ENCODE measurements at places on chromosomes 11 and 22. TPM values are rescaled to one million over a fixed set of nuclear protein-coding genes. Genes with fewer than 3 reads are reported as not detected.

Gene FOLR3
- 1.7 TPM for polyA plus RNA-seq

Gene TMEM191C
- 2.1 TPM for polyA plus RNA-seq

DNA sequence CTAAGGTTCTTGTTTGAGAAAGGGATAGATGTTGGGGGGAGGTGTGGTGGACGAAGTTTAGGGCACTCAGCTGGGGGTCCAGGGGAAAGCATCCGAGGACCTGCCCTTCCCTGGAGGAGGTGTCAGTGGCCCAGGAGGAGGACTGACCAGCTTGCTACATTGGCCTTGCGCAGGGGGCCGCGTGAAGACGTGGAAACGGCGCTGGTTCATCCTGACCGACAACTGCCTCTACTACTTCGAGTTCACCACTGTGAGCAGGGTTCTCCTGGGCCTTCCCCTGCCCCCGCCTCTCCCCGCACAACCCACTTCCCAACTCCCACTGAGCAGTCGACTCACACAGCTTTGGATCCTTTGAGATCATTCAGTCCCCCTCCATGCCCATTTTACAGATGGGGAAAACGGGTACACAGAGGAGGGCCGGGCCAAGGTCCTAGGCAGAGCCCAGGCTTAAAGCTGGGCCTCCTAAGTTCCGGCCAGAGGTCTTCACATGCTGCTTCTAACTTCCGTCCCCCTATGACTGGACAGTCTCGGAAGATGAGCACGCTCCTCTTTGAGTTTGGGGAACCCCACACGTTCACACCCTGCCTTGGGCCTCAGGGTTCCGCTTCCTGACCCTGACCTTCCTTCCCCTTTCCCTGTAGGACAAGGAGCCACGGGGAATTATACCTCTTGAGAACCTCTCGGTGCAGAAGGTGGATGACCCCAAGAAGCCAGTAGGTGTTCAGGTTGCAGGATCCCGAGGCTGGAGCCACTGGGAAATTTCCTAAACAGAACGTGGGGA is 28.7 kb downstream of the CYTH4 start:
- no peak for DNase-seq

DNA sequence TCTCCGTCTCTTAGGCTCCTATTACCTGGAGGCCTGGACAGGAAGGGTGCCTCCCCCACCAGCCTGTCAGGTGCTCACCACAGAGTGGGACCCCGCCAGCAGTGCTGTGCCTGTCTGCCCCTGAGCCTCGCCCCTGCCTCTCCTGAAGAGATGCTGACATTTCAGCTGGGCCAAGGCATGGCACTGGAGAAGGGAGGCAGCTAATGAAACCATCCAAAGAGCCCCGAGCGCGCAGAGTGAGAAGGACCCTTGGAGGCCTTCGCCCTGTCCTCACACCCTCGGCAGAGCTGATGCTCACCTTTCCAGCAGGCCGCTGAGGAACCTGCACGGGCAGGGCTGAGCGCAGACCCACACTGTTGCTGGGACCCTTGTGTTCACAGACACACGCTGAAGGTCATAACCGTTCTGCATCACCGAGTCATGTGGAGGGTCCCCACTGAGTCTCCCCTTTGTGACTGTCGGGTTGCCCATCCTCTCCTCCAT is 2.1 kb upstream of the LRFN4 start:
- DNase-seq: no peak

Gene POU2AF1
- 1.1 TPM for polyA plus RNA-seq

- DNase-seq: no peak
Measured at GRCh38 chr11:131662317-131662972, 292.0 kb downstream of the NTM start.

- DNase-seq: no peak
Measured at GRCh38 chr11:131815590-131815989, 445.2 kb downstream of the NTM start.

DNA sequence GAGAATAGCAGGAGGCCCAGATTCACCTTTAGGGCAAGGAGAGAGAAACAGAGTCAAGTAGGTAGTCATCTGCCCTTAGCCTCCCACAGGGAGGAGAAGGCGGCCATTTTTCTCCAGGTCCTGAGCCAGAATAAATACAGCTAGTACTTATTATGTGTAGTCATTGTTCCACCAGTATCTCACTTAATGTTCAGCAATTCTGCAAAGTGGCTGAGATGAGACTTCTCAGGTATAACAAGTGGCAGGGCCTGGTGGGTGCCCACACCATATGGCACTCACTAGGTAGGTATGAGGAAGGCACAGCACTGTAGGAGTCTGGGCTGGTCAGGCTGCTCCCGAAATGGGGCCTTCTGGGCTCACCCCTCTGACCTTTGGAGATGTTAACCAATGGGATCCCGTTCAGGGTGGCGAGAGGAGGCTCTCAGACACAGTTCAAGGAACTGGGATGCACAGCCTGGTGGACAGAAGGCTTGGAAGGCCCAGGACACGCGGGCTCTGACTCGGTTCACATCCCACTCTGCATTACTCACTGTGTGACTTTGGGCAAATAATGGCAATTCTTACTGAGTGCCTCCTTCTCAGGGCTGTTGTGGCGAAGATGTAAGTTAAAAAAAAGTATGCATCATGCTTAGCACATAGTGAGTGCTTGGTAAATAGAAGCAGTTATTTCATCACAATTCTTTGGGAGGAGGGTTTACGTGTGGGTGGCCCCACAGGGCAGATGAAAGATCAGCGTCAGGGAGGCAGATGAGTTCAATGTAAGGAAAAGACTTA is 25.1 kb downstream of the RTN4RL2 start:
- no peak for DNase-seq

DNA sequence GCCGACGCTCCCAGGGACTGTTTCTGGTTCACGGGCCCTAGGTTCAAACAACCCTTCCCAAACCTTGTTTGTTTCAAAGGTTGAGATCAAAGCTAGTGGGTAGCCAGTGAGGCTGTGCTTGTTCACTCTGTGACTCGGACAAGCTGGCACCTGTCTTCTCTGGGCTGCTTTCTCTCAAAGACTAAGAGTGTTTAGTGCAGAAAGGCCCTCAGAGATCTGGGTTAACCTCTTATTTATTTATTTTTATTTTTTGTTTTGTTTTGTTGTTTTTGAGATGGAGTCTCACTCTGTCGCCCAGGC is 13.0 kb upstream of the MALAT1 start:
- DNase-seq: no peak

GRCh38 chr11:12133547-12134235 is 23.3 kb downstream of the MICAL2 start:
- no peak for DNase-seq

- DNase-seq: no peak
Measured at GRCh38 chr22:19957445-19957844, 15.8 kb upstream of the TXNRD2 start.

Gene HSPB2
- polyA plus RNA-seq: 10.9 TPM

- DNase-seq: no peak
Measured at GRCh38 chr22:23922921-23923320, 28.7 kb downstream of the MIF start.

GRCh38 chr11:74780248-74781005 is 31.8 kb downstream of the RNF169 start:
- DNase-seq: no peak

Gene F2
- polyA plus RNA-seq: 0.09 TPM

Gene SLC43A1
- 16.8 TPM for polyA plus RNA-seq

Gene MPEG1
- 12.0 TPM for polyA plus RNA-seq

DNA sequence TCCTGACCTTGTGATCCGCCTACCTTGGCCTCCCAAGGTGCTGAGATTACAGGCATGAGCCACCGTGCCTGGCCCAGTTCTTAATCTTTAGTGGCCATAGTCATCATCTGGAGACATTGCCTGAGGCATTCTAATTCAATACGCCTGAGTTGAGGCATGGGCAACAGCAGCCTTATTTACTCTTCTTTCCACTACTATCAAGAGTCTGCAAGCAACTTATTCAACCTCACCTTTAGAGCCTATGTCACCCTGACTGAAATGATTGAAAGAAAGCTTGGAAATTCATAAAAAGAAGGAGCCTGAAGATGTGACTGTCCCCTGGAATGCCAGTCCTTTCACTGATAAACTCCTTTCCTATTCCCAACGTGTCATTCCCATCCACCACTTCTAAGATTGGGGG is 15.8 kb upstream of the PAFAH1B2 start:
- no peak for DNase-seq

GRCh38 chr11:65630215-65630614 is 7.7 kb upstream of the SIPA1 start:
- DNase-seq: no peak

Gene OPCML
- polyA plus RNA-seq: 4.7 TPM

Gene BCO2
- 8.4 TPM for polyA plus RNA-seq

GRCh38 chr22:33221568-33221967 is 163.4 kb upstream of the SYN3 start:
- DNase-seq: no peak

DNA sequence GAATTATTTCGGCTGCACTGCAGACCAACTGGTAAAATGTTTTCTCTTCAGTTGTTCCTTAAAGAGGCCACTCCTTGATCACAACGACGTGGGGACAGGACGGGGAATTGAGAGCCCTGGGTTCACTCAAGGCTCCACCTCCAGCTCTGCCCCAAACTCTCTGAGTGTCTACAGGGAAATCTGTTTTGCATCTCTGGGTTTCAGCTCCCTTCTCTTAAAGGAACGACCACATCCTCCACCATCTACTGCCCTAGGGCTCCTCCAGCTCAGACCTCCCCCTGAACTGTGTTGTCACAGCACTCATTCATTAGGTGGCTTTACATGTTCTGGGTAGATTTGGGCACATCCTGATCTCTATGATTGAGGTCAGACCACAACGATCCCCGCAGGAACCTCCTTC is 5.1 kb upstream of the PPFIA1 start:
- DNase-seq: no peak

DNA sequence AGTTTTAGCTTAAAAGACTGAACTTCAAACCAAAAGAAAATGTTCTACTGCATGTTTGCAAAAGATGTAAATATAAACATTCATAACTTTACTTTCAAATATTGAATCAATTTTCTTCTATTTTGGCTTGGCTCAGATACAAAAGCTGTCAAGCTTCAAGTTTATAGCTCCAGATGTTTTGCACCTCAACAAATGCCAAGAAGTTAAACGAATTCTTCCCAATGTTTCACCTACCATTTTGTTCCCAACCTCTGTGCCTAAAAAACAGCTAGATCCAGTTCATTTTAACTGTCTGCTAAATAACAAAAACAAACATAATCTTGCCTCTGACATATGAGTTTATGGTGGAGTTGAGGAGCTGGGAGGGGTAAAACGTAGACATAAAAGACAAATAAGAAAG is 76.5 kb downstream of the RAB30 start:
- no peak for DNase-seq

- no peak for DNase-seq
Measured at GRCh38 chr11:45655831-45656230, 9.6 kb downstream of the CHST1 start.

DNA sequence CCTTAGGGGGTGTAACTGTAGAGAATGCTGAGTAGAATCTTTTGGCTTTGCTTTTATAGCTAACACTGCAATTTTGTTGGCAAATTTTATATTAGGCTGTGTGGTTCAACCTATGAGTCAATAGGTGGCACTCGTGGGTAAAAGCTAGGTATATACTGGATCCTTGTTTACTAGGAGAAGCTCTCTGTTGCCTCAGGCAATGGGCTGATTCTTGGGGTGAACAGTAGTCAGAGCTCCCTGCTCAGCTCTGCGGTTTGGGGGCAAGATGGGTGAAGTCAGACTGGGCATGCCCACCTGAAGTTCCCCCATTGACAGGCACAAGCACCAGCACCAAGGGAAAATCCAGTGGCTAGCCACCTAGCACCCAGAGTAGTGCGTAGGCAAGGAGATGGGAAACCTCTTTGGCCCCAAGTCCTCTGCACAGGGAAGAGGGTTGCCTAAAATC is 238.7 kb downstream of the FAM181B start:
- DNase-seq: peak; percentile 4

- DNase-seq: no peak
Measured at GRCh38 chr11:83815736-83816135, 529.6 kb upstream of the CCDC90B start.

- DNase-seq: no peak
Measured at GRCh38 chr11:65429724-65430405, 7.3 kb downstream of the NEAT1 start.

- no peak for DNase-seq
Measured at GRCh38 chr11:29129844-29130243, 887.0 kb downstream of the KCNA4 start.

GRCh38 chr11:35166369-35167360 is 27.7 kb downstream of the CD44 start:
- no peak for DNase-seq

Gene C22orf31
- 0.90 TPM for polyA plus RNA-seq

Gene TMEM41B
- 35.8 TPM for polyA plus RNA-seq
